ENCODE measurements at places on chromosomes 2 and 18.
A peak's percentile ranks its signal among the peaks of the same experiment; 100 is the strongest.

DNA sequence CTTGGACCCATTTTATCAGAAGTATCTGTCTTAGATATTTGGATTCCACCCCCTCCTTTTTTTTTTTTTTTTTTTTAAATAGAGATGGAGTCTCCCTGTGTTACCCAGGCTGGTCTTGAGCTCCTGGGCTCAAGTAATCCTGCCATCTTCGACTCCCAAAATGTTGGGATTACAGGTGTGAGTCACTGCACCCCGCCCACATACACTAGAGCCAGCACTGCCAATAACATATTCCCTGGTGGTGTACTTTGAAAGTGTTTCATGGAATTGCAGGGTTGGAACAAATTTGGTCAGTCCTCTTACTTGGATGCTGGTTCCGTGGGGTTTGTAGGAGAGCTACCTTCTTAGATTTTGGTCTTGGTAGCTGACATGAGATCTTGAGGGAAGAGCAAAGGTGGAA is 15.0 kb downstream of the PDCL3 start:
- DNase-seq = no peak

DNA sequence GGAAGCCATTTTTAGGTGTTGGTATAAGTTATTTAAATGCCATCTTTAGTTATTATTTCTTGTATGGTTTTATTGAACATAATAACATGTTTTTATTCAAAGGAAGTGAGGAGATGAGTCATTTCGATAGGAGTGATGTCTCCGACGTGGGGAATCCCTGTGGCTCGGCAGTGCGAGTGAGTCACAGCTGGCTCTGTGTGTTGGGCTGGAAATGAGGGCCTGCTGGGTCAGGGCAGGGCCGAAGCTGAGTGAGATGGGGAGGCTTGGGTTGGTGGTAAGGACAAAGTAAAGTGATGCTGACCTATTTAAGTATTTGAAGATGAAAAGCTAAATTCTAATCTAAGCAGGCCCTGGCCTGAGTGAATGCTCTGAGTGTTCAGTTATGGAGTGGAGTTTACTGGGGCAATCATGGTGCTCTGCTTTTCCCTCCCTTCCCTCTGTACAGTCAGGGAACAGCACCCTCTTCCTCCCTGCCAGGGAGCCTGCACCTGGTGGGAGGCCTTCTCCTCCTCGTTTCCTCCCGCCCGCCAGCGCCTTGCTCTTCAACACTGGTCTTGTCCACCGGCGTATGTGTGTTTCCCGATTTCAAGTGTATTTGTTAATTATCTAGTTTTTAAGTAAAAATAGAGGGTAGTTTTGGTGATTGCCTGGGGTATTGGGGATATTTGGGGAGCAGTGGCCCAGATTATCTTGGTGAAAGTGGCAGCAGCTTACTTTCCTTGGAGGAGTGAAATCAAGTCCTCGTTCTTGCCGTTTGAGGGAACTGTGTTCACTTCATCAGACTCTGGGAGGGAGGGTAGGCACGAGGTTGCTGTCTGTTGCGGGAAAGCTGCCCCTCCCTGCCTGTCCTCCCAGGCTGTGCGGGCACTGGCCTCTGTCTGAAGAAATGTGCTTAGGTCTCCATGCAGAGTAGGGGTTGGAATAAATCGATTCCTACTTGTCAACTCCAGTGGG is 157.0 kb downstream of the LDLRAD4 start:
- DNase-seq = peak; percentile 95

DNA sequence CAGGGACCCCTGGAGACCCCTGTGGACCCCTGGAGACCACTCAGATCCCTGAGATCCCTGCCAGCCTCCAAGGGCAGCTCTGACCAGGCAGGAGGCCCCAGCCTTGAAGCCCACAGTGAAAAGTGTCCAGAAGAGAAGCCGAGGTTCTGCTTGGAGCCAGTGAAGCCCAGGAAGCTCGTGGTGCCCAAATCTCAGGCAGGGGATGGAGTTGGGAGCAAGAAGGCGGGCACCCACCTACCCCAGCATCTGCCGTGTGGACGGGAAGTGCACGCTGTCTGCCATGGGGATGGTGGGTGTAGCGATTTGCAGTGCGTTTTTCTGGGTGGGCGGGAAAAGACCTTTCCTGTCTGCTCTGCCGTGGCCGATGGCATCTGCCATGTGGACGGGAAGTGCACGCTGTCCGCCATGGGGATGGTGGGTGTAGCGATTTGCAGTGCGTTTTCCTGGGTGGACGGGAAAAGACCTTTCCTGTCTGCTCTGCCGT is 120.6 kb upstream of the CTDP1 start:
- DNase-seq = peak; percentile 63

- no peak for DNase-seq
Observed at GRCh38 chr18:7341581-7342337, 110.9 kb downstream of the LRRC30 start.

DNA sequence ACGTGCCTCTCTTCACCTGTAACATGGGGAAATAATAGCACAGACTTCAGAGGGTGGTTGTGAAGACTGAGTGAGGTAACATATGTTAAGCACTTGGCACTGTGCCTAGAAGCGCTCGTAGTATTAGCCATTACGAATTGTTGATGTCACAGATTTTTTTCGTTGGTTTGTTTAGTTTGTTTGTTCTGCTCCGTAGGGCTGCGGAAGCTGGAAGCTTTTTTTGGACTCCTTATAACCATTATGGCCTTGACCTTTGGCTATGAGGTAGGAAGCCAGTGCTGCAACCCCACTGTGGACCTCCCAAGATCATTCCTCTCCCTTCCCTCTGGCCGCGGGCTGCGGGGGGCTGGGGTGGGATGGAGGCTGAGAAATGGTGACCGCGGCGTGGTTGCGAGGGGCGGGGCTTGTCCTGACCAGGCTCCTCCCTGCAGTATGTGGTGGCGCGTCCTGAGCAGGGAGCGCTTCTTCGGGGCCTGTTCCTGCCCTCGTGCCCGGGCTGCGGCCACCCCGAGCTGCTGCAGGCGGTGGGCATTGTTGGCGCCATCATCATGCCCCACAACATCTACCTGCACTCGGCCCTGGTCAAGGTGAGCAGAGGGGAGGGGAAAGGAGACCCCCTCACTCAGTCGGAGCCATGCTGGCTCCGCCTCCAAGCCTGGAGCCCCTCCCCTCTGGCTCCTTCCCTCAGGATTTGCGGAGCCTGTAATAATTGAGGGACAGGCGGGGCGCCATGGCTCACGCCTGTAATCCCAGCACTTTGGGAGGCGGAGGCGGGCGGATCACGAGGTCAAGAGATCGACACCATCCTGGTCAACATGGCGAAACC is 5.5 kb downstream of the SLC11A1 start:
- DNase-seq = no peak

- no peak for DNase-seq
Observed at GRCh38 chr18:6088432-6088831, 193.1 kb upstream of the TMEM200C start.

- no peak for DNase-seq
Observed at GRCh38 chr18:44744161-44745121, 63.8 kb downstream of the SETBP1 start.

GRCh38 chr18:64994370-64994769 is 756.4 kb upstream of the CDH7 start:
- DNase-seq = no peak

DNA sequence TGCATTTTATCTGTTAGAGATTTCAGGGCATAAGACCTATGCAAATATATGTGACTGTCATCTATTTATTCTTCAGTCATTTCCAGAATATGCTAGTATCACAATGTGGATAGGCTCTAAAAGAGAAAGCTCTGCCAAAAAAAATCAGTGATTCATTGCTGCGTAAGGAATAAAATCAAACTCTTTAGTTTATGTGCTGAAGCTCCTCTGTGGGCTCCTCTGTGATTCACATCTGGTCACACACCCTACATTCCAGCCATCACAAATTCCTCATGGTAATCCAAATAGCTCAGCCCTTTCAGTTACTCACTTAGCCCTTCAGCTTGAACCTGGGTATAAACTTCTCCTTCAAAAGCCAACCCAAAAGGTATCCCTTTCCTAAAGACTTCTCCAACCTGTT is 21.4 kb downstream of the DLGAP1 start:
- no peak for DNase-seq

- no peak for DNase-seq
Observed at GRCh38 chr18:59835605-59836379, 64.0 kb upstream of the PMAIP1 start.

GRCh38 chr2:30733876-30734520 is 73.2 kb downstream of the CAPN13 start:
- DNase-seq = no peak

GRCh38 chr2:25341753-25342371 is at the start of gene DNMT3A:
Gene DNMT3A, minus strand, starts transcription at chr2:25341925. Its CDS starts 27,941 bp downstream, at chr2:25313984.
- peak; percentile 91 for DNase-seq

- no peak for DNase-seq
Observed at GRCh38 chr2:7867867-7868266, 814.0 kb upstream of the ID2 start.

DNA sequence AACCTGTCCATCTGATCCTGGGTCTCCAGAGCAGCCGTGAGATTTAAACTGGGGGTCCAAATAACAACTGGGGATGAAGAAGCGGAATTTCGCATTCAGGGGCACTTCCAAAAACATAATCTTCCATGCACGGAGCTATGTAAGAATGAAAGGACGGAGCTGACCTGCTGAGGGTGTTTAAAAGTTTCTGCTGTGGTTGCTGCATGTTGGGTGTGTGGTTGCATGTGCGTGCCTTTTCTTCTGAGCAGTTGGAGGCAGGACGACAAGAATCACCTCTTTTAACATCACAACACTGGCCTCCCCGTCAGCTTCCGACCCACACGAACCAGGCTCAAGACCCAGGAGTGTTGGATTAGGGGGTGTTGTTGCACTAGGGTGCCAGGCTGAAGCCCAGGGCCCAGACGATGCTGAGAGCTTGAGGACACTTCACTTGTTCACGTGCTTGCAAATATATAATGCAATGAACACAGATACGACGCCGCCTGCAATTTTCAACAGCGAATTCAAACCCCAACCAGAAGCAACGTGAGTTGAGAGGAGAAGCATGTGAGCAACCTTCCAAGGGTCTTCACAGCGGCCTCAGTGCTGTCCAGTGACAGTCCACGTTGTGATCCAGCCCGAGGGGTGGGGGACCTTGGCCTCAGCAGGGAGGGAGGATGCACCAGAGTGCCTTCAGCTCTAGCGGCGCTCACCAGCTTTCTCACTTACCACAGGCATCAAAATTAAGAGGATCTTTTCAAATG is 76.0 kb upstream of the SALL3 start:
- DNase-seq = peak; percentile 54

- no peak for DNase-seq
Observed at GRCh38 chr18:23844991-23845680, 155.9 kb downstream of the LAMA3 start.

DNA sequence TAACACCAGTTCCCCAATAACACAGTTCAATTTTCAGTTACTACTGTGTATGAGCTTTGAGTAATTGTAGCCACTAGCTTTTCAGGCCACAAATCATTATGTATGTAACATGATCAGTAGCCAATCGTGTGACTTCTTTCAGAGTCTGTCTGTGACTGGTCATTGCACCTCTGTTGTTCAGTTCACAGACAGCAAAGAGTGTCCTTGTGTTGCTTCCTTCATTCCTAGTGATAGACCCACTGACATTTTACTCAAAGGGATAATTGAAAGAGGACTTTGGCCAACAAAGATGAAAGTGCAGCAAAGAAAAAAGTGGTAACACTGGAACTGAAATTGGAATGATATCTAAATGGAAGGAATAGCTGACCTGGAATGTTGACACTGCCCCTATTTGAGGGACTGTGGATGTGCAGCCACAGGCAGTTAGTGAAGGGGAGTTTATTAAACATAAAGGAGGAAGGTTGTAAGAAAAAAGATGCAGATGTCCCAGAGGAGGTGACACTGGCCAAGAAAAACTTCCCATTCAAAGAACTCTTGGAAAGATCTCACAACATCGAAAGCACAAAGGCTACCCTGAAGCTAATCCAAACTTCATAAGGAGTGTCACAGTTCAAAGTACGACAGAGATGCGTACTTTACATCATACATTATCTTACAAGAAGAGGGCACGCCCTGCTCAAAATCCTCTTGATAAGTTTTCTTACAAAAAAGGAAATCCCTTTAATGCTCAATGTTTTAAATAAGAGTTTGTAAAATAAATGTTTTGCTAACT is 19.3 kb downstream of the TTC39C start:
- no peak for DNase-seq

- DNase-seq = peak; percentile 83
Observed at GRCh38 chr2:239399433-239399920, 1.3 kb downstream of the HDAC4 start.

GRCh38 chr2:217167531-217167930 is 307.7 kb upstream of the TNP1 start:
- DNase-seq = no peak

DNA sequence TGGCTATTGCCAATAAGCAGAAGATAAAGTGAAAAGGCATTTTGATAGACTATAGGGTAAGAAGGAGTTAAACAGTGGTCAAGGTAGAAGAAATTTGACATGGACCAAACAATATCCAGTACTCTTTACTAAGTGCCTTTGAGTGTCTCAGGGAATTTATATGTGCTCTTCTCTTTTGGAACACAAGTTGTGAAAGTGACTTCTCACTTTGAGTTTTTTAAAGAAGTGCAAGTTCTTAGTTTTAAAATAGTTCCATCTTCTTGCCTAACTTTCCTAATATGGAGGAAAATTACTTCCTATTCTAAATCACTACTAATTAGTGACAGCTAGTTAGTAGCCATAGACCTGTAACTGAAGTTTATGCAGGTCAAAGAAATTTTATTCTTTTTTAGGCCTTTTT is 63.4 kb downstream of the AFTPH start:
- DNase-seq = no peak

GRCh38 chr2:210922419-210922818 is 366.0 kb downstream of the CPS1 start:
- DNase-seq = no peak

DNA sequence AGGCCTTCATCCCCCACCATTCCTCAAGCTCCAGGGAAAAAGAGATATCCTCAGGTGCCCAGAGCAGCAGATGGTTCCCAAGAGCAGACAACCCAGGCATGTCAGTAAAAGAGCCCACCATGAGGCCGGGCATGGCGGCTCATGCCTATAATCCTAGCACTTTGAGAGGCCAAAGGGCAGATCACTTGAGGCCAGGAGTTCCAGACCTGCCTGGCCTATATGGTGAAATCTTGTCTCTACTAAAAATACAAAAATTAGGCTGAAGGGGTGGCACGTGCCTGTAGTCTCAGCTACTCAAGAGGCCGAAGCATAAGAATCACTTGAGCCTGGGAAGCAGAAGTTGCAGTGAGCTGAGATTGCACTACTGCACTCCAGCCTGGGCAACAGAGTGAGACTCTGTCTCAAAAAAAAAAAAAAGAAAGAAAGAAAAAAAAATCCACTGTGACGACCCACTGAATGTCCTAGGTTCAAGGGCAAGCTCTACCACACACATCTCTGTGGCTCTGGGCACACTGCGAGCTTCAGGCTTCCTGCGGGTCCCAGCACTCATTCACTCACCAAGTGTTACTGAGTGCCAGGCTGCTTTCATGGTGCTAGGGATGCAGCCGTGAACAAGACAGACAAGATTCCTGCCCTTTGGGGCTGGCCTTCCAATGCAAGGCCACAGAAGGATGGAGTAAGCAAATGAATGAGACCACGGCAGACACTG is 6.5 kb upstream of the DUSP2 start:
- no peak for DNase-seq

- no peak for DNase-seq
Observed at GRCh38 chr18:75269124-75269680, 58.6 kb downstream of the TSHZ1 start.

DNA sequence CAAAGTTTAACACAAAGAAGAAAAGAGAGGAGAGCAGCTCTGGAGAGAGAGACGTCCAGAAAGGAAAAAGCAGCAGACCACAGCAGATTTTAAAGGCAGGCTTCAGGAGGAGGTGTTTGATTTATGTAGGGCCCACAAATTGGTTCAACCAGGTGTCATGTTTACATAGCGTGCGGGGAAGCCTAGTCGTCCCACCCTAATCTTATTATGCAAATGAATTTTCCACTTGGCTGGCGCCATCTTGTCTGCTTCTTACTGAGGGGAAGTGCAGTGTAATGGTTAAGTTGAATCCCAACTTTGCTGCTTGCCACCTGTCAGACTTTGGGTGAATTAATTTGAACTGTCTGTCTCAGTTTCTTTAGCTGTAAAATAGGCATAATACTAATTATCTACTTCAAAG is 282.4 kb upstream of the CYRIA start:
- DNase-seq = no peak

All from posterior vena cava (tissue), 2 donors.